ENCODE measurements at places on chromosomes 7 and 10. TPM values are rescaled to one million over a fixed set of nuclear protein-coding genes. Genes with fewer than 3 reads are reported as not detected.
A peak's percentile ranks its signal among the peaks of the same experiment; 100 is the strongest.

DNA sequence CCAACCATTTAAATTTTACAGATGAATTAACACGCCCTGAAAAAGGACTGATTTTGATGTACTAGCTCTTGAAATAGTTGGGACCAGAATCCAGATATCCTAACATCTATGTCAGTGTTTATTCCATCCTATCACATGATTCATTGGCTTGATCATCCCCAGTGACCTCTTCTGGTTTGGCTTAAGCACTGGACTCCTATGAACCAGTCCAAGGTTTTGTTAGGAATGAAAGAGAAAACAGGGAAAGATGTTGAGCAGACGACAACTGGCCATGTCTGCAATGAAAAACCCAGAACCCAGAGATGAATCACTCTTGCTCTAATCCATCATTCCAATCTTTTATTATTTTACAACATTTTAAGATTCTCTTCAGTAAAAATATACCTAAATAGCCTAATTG, 1080.9 kb downstream of the SORCS1 start:
- H3K36me3 ChIP-seq: no peaks in the 10 kb centered on the region
- H3K27me3 ChIP-seq: no peaks in the 10 kb centered on the region
- no peak overlapping the region for H3K27ac ChIP-seq
- H3K4me3 ChIP-seq: no peak overlapping the region

- H3K27ac ChIP-seq: no peak overlapping the region
- no peaks in the 10 kb centered on the region for H3K27me3 ChIP-seq
- no peaks in the 10 kb centered on the region for H3K36me3 ChIP-seq
- no peak for DNase-seq
- no peaks in the 10 kb centered on the region for H3K4me1 ChIP-seq
- no peak overlapping the region for H3K4me3 ChIP-seq
These were observed 175.2 kb upstream of the KCND2 start for GRCh38 chr7:120097774-120098173.

Gene CDHR1
- 0.12 TPM for total RNA-seq

DNA sequence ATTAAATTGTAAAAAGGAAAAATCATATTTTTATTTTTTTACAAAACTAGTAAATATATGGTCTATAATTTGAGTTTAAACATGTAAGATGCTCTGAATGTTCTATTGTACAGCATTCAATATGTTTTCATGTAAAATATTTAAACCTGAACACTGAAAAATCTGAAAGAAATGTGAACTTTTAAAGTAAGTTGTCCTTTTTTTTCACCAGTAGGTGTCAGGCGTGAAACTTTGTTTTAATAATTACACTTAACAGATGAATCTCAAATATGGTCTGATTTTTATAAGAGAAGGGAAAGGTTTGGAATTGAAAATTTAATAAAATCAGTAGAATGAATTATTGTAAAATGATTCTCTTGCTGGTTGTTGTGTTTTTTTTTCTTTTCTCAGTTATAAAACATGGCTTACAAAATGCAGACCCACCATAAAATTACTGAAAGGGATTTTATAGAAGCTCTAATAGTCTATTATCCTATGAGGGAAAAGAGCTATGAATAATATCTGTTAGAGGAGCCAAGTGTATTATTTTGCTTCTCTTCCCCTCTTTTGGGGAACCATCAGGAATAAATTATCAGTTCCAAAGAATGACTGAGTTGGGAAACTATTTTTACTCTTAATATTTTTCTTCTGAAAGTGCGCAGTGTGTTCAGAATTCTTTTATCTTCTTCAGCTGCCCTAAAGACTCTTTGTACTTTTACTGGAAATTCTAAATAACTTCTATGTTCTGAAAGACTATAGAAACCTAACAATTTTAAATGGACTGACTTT, 217.7 kb upstream of the FZD1 start:
- no peak overlapping the region for H3K4me3 ChIP-seq
- H3K27ac ChIP-seq: no peak overlapping the region
- H3K36me3 ChIP-seq: no peaks in the 10 kb centered on the region
- no peak for DNase-seq
- H3K27me3 ChIP-seq: no peaks in the 10 kb centered on the region

Gene ZNF804B
- total RNA-seq: not detected

Gene SPDYE16
- total RNA-seq: 1.1 TPM

- no peaks in the 10 kb centered on the region for H3K36me3 ChIP-seq
- no peaks in the 10 kb centered on the region for H3K27me3 ChIP-seq
- H3K4me3 ChIP-seq: no peak overlapping the region
- no peak overlapping the region for H3K27ac ChIP-seq
- DNase-seq: no peak
These were observed 151.1 kb downstream of the GFRA1 start for GRCh38 chr10:116121640-116122525.

Gene CTTNBP2
- 51.2 TPM for total RNA-seq

- H3K4me1 ChIP-seq: peaks cover 7% of the 10 kb centered on the region
- H3K4me3 ChIP-seq: no peak overlapping the region
- no peaks in the 10 kb centered on the region for H3K36me3 ChIP-seq
- no peak overlapping the region for H3K27ac ChIP-seq
These were observed 10.4 kb downstream of the ABLIM1 start for GRCh38 chr10:114647545-114648138.

DNA sequence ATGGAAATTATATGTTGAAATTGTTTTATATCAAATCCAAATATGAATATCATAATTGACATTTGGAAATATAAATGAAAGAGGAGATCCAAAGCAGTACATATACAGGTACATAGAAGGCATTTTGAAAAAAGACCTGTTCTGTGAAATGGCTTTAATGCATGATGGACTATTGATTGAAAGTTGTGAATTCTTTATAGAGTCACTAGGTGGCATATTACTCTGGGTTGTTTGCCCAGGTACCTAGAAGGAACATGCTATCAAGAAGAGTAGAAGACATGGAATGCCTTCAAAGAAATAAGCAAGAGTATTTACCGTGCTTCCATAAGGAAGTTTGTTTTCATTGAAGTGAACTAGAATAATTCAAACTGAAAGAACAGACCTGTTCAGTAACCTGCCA, 160.0 kb upstream of the ANK3 start:
- H3K4me3 ChIP-seq: no peak overlapping the region
- no peak overlapping the region for H3K27ac ChIP-seq

- no peaks in the 10 kb centered on the region for H3K36me3 ChIP-seq
- peaks cover 15% of the 10 kb centered on the region for H3K27me3 ChIP-seq
- no peak for DNase-seq
- no peak overlapping the region for H3K27ac ChIP-seq
These were observed 15.2 kb downstream of the KCP start for GRCh38 chr7:128895320-128895719.

DNA sequence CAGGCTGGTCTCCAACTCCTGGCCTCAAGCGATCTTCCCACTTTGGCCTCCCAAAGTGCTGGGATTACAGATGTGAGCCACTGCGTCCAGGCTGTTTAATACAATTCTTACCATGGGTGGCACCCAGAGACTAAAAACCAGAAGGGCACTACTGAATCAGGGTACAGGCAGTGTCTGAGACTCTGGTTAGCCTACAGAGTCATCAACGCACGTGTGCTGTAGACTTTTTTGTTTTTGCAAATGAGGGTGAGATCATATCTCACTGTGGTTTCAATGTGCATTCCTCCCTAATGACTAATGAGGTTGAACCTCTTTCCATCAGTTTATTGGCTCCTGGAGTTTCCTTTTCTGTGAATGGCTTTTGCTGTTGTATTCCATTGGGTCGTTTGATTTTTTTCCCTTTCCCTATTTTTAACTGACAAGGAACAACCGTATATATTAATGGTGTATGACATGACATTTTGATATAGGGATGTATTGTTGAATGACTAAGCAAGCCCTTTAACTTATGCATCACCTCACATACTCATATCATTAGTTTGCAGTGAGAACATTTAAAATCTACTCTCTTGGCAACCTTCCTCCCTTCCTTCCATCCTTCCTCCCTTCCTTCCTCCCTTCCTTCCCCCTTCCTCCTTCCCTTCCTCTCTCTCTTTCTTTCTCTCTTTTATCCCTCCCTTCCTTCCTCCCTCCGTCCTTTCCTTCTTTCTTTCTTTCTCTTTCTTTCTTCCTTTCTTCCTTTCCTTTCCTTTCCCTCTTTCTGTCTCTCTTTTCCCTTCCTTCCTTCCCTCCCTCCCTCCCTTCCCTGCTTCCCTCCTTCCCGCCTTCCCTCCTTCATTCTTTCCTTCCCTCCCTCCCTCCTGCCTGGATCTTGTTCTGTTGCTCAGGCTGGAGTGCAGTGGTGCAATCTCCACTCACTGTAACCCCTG, 9.3 kb upstream of the TMEM270 start:
- H3K27me3 ChIP-seq: peaks cover 5% of the 10 kb centered on the region
- peak; percentile 96 for DNase-seq
- H3K4me3 ChIP-seq: no peak overlapping the region
- no peak overlapping the region for H3K27ac ChIP-seq
- peaks cover 3% of the 10 kb centered on the region for H3K4me1 ChIP-seq
- H3K36me3 ChIP-seq: no peaks in the 10 kb centered on the region

DNA sequence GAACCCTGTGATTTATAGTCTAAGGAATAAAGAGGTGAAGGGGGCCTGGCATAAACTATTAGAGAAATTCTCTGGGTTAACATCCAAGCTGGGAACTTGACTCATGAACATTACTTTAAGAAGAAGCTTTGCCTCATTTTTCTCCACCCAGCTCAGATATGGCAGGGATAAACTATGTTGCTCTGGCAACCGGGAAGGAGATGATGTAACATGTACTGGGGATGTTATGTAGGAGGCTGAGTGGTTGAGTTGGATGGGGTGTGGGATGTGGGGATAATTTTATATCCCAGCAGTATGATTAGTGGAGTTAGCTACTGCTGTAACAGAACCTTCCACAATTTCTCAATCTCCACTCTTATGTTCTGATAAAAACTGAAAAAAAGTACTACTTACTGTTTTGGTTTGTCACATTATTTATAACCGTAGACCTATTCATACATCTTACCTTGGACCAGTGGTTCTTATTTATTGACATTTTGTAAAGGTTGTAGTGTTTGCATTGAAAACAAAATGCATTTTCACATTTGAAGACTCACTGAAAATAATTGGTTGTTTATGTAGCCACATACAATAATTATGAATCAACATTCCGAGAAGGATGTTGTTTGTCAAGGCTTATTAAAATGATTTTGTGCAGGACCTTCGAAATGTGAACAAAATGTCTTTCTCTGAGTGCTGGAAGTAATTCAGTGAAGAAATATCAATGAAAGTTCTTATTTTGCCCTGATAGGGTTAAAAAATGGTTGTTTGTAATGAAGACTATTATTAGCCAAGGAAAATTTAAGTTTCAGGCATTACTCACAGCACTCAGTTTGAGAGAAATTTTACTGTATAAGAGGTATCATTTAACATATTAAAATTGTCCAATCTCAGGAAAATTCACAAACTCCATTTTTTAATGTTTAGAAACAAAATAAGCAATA, 1.3 kb downstream of the OR2F2 start:
- no peaks in the 10 kb centered on the region for H3K36me3 ChIP-seq
- no peaks in the 10 kb centered on the region for H3K4me1 ChIP-seq
- no peaks in the 10 kb centered on the region for H3K27me3 ChIP-seq
- H3K4me3 ChIP-seq: no peak overlapping the region

Gene ASB13
- total RNA-seq: 18.3 TPM

DNA sequence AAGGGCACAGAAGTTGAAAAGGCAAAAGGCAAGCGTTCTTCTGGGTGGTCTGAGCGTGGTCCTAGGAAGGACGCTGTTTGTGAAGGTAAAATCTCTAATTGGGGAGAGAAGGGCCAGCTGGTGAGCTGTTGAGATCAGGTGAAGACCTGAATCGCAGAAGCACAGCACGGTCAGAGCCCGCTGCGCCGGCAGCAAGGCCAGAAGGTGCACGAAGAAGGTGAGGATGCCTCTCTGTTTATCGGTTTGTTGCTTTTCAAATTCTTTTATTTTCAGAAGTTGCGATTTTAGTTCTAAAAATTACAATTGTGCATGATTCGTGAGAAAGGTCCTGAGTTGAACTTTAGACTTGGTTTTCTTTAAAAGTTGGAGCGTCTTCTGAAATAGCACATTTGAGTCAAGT, 247.8 kb upstream of the FOXK1 start:
- DNase-seq: no peak
- no peak overlapping the region for H3K27ac ChIP-seq
- H3K27me3 ChIP-seq: no peaks in the 10 kb centered on the region
- H3K4me1 ChIP-seq: no peaks in the 10 kb centered on the region

- H3K27me3 ChIP-seq: peaks cover 100% of the 10 kb centered on the region
- no peaks in the 10 kb centered on the region for H3K4me1 ChIP-seq
- no peak overlapping the region for H3K27ac ChIP-seq
- no peaks in the 10 kb centered on the region for H3K36me3 ChIP-seq
- no peak for DNase-seq
These were observed 17.2 kb upstream of the GATA3 start for GRCh38 chr10:8037199-8037801.

DNA sequence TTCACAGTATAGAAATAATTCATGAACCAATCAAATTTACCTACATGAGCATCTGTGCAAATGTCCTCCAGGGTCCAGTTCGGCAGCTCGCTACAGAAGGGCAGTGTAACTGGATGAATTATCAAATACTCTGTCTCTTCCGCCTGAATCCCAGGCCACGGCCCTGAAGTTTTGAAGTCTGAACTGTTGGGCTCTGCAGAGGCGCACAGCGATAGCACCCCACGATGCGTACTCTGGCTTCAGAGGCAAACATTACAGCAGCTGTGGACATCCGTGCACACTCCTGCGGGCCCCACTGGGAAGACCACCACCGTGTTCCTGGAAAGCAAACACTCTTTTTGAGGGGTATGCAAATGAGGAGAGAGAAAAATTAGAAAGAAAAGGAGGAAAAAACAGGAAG, 259.8 kb upstream of the TCERG1L start:
- H3K27ac ChIP-seq: no peak overlapping the region
- H3K4me3 ChIP-seq: no peak overlapping the region
- H3K27me3 ChIP-seq: no peaks in the 10 kb centered on the region
- H3K36me3 ChIP-seq: no peaks in the 10 kb centered on the region

Gene PYROXD2
- 45.1 TPM for total RNA-seq

- peaks cover 4% of the 10 kb centered on the region for H3K4me1 ChIP-seq
- H3K27ac ChIP-seq: no peak overlapping the region
- H3K27me3 ChIP-seq: no peaks in the 10 kb centered on the region
- no peak overlapping the region for H3K4me3 ChIP-seq
- no peak for DNase-seq
- no peaks in the 10 kb centered on the region for H3K36me3 ChIP-seq
These were observed 37.9 kb downstream of the GRK5 start for GRCh38 chr10:119245272-119245671.

Data from cardiac muscle cell (in vitro differentiated cells and primary cell).